ENCODE measurements at places on chromosomes 13 and 19. TPM values are rescaled to one million over a fixed set of nuclear protein-coding genes. Genes with fewer than 3 reads are reported as not detected.

Gene CDX2
- not detected for total RNA-seq

DNA sequence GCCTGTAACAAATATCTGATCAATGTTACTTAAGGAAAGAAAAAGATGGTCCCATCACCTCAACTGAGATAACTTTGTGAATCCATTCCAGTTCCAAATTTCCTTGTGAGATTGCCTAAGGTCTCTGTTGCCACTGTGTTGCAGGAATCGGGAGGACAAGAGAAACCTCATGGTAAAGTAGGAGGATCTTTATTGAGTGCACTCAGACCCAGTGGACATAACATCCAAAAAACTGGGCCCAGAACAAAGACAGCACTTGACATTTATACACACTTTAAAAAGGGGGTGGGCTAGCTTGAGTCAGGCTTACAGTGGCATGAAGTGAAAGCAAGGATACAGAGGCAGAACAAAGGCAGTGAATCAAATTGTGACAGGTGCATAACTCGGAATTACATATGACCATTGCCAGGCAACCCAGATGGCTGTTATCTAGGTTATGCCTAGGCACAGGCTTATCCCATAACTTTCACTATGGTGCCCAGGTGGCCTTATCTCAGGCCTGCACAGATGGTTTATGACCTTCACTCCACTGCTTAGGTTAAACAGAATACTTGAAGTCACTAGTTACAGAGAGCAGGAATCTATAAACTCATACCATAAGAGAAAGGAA is 459.4 kb upstream of the PCDH20 start:
- no peak for DNase-seq

DNA sequence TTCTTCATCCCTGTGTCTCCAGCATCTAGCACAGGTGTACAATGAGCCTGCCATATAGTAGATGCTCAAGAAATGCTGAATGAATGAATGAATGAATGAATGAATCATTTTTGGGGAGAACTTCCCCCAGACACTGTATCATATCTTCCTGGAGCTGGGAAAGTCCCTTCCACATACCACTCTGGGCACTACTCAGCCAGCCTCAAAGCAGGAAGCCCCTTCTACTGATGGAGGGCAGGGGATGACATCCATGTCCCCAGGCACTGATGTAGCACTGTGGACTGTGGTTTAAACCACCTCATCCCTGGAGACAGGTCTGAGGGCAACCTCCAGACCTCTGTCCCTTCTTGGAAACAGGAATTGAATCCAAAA is 4.8 kb downstream of the GNA15 start:
- no peak for DNase-seq

DNA sequence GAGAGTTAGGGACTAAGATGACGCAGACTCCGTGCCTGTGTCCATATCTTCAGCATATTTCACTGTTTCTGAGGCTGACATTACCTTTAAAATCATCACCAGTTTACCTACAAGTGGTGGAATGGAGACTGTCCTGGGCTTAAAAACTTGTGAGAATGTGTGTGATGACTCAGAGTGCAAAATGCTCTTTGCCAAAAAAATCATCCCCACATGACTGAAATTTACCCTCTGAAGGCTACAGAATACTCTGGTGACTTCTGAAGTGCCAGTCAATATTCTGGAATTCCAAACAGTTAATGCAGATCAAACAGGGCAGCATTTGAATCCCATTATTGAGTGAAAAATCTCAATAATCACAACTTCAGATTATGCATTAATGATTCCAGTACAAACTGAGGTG is 901.4 kb downstream of the EFNB2 start:
- DNase-seq: no peak
